ENCODE measurements at places on chromosomes 1 and 21.

- DNase-seq = no peak
Measured at GRCh38 chr1:153428073-153428638, 11.8 kb downstream of the S100A7A start.

- peak; percentile 52 for DNase-seq
Measured at GRCh38 chr1:25504706-25505595, 38.5 kb upstream of the LDLRAP1 start.

DNA sequence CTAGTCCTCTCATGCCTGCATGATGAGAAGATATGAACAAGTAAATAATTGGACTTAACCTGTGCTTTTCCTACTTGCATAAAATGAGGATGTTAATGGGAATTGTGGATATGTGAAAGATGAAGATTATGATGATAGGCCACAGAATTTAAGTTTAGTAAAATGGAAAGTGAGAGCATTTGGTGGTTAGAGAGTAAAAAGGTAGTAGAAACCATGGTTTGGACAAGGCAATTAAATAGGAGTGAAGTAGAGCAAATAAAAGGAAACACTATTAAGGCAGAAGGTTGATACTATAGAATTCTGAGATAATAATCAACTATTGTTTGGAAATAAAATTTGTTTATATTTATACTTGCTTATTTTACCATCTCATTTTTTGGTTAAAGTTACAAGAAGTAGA lies 1162.5 kb downstream of the MRPL39 start:
- DNase-seq = no peak

- no peak for DNase-seq
Measured at GRCh38 chr1:57671750-57672149, 247.9 kb upstream of the DAB1 start.

GRCh38 chr1:229270547-229271447 lies at the start of gene RAB4A:
Gene RAB4A (plus strand): TSS chr1:229271111. CDS start chr1:229271340, 229 bp downstream.
- DNase-seq = peak; percentile 92

DNA sequence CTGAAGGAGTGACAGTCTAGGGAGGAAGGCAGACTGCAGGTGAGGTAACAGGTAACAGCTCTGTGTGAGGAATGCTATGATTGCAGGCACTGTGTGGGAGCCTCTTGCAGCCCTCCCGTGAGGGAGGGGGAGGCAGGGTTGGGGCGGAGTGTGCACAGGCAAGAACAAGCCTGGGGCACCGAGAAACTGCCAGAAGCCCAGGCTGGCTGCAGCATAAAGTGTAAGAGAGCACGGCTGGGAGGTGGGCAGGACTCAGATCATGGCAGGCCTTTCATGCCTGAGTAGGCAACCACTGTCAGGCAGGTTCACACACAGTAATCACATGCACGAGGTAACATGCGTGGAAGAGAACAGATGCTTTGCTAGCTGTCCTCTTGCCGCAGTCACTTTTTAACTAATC lies 11.3 kb upstream of the RHEX start:
- DNase-seq = peak; percentile 80
